ENCODE measurements at places on chromosomes 11 and 22.
A peak's percentile ranks its signal among the peaks of the same experiment; 100 is the strongest.

- no peak for DNase-seq
Measured at GRCh38 chr11:70522593-70523311, 124.4 kb downstream of the CTTN start.

DNA sequence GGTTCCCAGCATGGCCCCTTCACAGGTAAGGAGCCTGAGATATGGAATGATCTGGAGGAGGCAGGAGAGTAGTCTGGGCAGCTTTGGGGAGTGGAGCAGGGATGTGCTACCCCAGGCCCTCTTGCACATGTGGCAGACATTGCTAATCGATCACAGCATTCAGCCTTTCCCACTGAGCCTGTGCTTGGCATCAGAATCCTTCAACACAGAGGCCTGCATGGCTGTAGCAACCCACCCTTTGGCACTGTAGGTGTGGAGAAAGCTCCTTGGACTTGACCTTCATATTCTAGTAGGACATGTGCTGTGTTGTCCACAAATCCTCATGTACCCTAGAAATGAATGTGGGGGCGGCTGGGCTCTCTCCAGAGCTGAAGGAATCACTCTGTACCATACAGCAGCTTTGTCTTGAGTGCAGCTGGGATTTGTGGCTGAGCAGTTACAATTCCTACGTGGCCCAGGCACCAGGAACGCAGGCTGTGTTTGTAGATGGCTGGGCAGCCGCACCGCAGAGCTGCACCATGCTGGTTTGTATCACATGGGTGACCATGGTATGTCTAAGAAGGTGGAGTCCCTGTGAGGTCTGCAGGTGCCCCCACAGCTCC lies 21.8 kb upstream of the PPP6R3 start:
- no peak for DNase-seq

DNA sequence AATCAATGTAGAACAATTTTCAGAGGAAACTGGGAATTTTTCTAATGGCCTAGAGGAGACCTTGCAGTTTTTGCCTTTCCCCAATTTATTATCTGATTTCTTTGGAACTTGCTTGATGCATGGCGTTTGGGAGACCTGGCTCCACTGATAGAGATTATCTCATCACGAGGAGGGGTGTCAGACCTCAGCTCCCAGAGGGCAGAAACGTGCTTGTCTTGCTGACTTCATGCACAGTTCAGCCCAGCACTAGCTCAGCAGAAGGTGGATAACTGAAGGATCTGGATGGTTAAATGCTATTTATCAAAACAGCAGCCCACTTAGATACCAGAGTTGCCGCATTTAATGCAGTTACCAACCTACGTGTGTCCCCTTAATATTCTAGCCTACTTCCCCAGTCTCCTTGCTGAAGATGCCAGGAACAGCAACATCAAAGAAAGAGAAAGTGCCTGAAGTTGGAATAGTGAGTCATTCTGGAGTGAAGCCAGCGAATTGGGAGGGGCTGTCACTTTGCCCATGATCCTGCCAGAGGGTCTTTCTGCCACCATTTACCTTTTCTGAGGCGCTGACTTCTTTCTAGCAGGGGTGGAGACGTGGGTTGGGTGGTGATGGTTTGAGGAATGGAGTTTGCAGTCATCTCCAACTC lies 133.5 kb upstream of the CADM1 start:
- no peak for DNase-seq

GRCh38 chr11:104772806-104773241 lies 125.4 kb downstream of the CASP12 start:
- DNase-seq, result peak; percentile 69

DNA sequence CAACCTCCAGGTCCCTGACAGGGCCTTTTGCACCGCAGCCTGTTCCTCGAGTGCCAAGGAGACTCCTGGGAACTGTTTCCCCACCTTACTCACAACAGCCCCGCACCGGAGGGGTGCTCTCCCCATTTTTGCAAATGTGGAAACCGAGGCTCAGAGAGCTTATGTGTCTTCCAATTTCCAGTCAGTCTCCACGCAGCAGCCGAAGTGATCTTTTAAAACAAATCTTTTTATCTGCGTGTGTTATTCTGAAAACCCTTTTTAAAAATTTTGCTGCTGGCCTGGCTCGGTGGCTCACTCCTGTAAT lies 409 bp upstream of the TMEM134 start:
- DNase-seq, result no peak

DNA sequence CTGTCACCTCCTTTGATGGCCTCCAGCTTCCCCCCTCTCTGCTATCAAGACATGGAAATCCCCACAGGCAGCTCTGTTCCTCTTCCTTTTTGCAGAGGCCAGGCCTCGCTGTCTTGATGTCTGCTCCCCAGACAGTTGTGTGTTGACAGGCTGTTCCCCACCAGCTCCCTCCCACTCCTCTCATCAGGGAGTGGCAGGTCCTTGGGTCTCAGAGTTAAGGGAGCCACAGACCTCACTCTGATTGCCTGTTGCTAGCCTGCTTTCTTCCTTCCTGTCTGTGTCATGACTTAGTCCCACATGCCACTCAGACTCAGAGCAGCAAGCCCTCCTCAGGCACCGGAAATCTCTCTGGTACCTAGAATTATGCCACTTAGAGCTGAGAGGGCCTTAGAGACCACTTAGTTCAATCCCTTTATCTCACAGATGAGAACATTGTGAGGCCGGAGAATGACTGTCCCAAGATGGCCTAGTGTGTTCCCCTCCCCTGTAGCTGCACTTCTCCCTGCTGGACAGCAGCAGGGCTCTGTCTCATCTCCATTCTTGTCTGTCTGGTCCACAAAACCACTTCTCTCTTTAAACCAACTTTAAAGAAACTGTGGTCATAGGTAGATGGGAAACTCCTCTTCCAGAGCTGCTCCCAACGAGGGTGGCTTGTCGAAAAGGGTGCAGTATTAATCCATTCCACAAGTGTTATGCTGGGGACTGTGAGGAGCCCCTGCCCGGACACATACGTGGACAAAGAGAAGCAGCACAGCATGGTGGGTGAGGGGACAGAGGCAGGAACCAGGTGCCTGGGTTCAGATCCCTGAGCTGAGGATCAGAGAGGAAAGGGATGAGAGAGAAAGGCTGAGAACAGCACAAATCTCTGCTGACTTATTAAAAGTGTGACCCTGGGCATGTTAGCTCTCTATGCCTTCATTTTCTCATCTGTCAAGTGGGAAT lies 4.2 kb downstream of the AMPD3 start:
- DNase-seq, result no peak

DNA sequence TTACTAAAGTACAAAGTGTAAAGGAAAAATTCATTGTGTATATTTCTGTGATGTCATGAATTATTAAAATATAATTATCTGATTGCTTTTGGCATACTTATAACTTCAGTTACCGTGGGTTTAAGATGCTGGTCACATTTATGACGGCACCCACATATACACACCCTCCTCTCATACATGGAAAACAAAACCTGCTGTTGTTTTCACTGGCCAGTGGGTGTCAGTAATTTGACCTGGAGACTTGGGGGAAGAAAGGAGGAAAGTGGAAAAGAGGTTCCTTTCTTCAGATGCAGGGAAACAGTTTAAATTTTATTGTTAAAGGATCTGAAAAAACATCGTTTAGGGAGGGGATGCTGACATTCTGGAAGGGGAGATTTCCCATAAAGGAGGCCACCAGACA lies 742 bp upstream of the BBOX1 start:
- no peak for DNase-seq

- no peak for DNase-seq
Measured at GRCh38 chr22:42397332-42398249, 34.6 kb downstream of the NFAM1 start.

DNA sequence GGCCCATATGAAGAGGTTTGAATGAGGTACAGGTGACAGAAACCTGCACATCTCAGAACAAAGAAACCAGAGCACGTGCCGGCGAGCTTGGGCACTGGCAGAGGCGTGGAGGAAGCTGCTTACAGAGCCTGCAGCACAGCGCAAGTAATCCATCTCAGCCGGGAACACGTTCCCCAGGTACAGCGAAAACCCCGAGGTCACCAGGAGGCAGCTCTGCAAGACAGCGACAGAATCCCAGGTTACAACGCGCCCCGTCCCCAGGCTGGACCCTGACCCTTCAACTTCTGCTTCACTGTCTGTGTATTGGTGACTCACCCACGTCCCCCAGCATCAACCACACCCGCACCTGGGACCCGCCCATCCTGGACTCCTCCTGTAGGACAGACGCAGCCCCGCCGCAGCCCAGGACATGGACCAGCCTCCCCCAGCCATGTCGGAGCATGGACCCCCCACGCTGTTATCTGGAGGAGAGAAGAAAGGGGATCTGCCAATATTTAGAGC lies 2.2 kb downstream of the MLC1 start:
- no peak for DNase-seq

- DNase-seq, result no peak
Measured at GRCh38 chr22:48316257-48317250, 1511.1 kb downstream of the BRD1 start.

- DNase-seq, result no peak
Measured at GRCh38 chr11:2440646-2441045, 3.7 kb downstream of the TRPM5 start.

GRCh38 chr22:19801340-19802000 lies 40.9 kb downstream of the TBX1 start:
- no peak for DNase-seq

DNA sequence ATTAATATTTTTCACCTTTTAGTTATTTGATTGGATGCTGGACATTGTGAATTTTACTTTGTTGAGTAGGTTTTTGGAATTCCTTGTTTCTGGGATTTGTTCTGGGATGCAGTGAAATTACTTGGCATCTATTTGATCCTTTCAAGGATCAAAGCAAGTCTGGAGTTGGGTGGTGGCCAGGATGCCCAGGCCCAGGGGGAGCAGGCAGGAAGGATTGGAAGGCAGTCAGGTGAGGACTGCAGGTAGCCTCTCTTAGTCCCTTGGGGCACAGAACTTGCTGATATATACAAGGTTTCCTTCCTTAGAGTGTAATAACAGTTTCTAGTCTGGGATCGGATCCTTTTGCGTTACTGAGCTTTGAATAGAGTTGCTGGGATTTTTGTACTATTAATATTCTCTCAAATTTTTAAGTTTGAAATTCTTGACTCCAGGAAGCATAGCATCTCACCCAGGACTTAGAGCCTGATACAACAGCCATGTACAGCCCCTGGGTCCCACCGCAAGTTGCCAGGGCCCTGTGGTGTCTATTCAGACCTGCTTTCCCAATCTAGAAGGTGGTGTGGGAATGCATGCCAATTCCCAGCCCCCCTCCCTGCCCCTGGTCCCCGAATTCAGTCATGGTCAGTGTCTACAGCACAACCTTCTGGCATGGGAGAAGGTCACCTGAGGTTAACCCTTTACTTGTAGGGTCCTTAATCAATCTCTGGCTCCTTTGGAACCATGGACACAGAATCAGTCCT lies 6.1 kb downstream of the ZNF74 start:
- no peak for DNase-seq

- DNase-seq, result peak; percentile 99
Measured at GRCh38 chr11:128210148-128210940, 377.0 kb downstream of the ETS1 start.

- no peak for DNase-seq
Measured at GRCh38 chr11:71342116-71342515, 89.7 kb upstream of the SHANK2 start.

DNA sequence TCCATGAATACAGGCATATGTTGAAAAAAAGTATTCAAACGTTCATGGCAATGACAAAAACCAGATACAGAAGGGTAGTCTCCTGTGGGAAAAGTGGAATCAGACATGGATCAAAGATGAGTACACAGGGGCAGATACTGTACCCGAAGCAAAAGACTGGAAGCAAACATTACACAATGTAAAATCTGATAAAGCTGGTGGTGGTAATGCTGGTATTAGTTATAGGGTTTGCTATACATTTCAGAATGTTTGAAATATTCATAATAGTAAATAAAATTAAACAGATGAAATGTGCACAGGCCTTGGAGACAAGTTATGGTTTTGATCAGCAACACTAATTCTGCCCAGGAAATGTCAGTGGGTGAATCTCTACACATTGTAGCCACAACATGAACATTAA lies 607.6 kb downstream of the SOX6 start:
- DNase-seq, result no peak

- no peak for DNase-seq
Measured at GRCh38 chr11:86068138-86068871, 579 bp downstream of the PICALM start.

GRCh38 chr11:76769645-76770586 lies 13.2 kb upstream of the TSKU start:
- DNase-seq, result no peak

GRCh38 chr11:122843281-122844141 lies 5.2 kb downstream of the CRTAM start:
- DNase-seq, result no peak

DNA sequence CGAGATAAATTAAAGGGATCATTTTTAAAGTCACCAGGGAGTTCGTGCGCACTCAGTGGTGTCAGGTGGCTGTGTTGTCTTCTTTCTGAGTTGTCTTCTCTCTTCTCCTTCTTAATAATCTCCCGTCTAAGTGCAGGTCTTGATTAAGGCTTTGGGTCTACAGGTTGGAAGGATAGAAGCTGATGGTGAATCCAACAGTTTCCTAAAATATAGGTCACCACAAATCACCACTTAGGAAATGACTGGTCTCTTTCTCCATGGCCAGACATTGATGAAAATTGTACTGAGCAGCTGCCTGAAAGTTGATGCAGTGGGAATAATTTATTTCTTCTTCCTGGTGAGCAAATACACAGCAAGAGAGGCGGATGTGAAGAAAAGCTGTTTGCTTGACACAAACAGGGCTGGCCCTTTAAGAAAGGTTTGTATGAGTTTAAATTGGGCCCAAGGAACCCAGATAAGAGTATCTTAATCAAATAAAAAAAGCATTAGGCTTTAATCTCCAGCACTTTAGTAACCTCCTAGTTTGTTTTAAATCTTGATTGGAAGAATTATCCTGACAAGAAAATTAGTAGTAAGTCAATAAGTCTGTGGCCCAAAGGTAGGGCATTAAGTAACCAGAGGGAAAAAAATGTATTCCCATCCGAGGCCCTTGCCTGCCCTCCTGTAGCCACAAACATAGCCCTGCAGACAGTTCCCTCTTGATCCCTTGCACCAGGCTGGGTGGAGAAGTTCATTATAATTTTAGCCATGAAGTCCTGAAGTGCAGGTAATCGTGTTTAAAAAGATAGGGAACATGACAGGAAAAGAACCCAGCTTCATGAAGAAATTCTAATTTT lies 245.8 kb downstream of the KIRREL3 start:
- no peak for DNase-seq

- no peak for DNase-seq
Measured at GRCh38 chr11:65643971-65644370, 6.1 kb downstream of the SIPA1 start.

GRCh38 chr11:68857037-68857586 lies 15.4 kb upstream of the CPT1A start:
- no peak for DNase-seq

GRCh38 chr11:63508009-63508408 lies 2.1 kb downstream of the LGALS12 start:
- DNase-seq, result peak; percentile 13

GRCh38 chr11:13065200-13065787 lies 56.2 kb downstream of the RASSF10 start:
- no peak for DNase-seq

All from Panc1 (cell line).